ENCODE measurements at places on chromosomes 2 and 18. TPM values are rescaled to one million over a fixed set of nuclear protein-coding genes. Genes with fewer than 3 reads are reported as not detected.

CIB4 gene
- total RNA-seq = not detected

POMC gene
- 2.8 TPM for total RNA-seq

SPDYA gene
- 5.0 TPM for total RNA-seq

TMEFF2 gene
- total RNA-seq = 36.0 TPM

ABCG8 gene
- total RNA-seq = 0.31 TPM

GCG gene
- total RNA-seq = not detected

ALPI gene
- total RNA-seq = not detected

NT5DC4 gene
- not detected for total RNA-seq

FEV gene
- total RNA-seq = not detected

BMP10 gene
- total RNA-seq = not detected
